Eye (tissue), 1 donor: ENCODE measurements at places on chromosomes 7 and 10.

DNA sequence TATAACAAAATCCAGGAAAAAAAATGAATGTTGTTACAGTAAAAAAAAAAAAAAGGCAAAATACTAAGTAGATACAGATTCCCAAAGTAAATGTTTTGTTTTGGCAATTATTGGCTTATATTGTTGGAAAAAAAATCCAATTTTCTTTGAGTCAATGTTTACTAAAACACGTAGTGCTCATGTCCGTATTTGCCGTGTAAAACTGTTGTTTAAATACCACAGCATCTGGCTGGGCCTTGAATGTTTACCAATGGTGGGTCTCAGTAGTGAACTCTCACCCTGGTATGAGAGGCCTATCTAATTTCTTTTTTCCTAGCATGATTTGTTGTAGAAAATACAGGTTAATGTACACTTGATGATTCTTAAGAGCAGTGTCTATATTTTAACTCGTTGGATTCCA, 41.4 kb upstream of the SLC26A5 start:
- no peak for DNase-seq

- peak; percentile 21 for DNase-seq
Measured at GRCh38 chr7:24891311-24891735, 88.7 kb downstream of the OSBPL3 start.

- DNase-seq: no peak
Measured at GRCh38 chr10:31118556-31118955, 86.9 kb upstream of the ZNF438 start.

- DNase-seq: no peak
Measured at GRCh38 chr10:121616291-121616690, 18.0 kb upstream of the FGFR2 start.

GRCh38 chr7:95546647-95547046, 49.7 kb downstream of the PDK4 start:
- no peak for DNase-seq
